Mucosa of gallbladder (tissue), 1 donor: ENCODE measurements at places on chromosomes 6 and 20.
A peak's percentile ranks its signal among the peaks of the same experiment; 100 is the strongest.

DNA sequence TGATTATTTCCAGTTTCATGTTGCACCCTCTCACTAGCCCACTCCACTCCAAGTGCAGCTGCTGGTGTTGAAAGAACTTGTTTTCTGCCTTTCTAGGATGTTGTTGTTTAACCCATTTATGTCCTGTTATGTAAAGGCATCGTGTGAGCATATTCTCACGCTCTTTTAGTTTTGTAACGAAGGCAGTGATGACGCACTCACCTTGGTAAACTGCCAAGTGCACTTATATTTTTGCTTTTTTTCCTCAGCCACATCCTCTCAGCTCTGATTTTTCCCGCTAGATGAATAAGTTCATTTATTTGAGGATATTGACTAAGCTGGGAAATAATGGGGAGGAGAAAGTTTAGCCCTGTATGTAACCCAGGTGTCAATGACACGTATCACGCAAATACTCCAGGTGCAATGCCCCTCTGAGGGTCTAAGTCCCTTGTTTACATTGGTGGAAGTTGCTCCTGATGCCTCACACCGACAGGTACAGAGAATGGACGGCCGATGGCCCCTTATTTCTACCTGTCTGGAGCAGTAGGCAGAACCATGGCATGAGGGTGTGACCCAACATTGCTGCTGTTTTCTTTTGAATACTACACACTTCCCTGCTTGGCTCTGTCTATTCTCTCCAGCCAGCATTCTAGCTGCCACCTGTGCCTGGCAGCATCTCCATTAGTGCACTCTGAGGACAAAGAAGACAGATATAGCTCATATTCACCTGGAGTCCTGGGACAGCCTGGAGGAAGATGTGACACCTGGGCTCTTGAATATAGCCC lies 132.7 kb upstream of the SLC24A3 start:
- DNase-seq, result no peak

DNA sequence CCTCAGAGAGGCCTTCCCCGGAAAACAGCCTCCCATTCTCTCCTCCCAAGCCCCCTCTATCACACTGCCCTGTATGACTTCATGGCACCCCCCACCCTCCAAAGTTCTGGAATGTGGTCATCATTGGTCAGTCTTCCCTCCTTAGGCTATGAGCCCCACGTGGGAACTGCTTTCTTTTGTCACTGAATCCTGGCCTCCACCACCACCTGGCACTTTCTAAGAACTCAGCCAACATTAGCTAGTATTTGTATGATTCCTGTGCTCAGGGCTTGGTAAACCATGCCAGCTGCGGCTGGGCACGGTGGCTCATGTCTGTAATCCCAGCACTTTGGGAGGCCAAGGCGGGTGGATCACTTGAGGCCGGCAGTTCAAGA lies 8.4 kb upstream of the E2F1 start:
- DNase-seq, result no peak

GRCh38 chr6:88641178-88641903 lies 322.1 kb downstream of the RNGTT start:
- DNase-seq, result no peak

DNA sequence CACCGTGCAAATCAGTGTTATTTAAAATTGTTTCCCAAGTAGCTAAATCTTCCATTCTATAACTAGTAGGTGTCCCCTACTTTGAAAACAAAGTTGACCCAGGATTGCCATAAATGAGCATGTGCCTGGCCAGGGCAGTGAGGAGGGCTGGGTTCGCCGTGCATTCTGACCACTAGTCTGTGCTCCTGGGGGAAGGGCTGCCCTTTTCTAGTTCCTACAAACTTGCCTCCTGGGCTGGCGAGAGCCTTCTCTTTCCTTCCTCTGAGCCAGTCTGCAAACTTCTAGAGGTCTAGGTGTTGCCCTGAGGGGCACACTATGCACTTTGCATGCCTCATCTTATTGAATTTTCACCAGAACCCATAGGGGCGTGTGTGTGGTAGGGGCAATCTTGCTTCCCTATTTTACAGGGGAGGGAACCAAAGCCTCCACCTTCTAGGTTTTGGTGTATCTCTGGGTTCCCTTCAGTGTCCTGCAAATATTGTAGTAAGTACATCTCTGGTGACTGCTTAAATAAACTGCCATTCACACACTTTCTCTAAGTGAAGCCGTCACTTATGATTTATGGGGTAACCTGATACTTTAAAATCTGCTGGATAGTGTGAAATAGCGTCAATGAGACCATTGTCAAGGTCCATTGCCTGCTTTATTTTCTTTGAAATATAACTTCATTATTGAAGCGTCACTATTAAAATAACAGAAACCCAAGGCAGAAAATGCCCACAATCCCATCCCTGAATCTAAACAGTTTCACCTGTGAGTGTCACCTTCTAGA lies 42.2 kb downstream of the CDH26 start:
- no peak for DNase-seq

DNA sequence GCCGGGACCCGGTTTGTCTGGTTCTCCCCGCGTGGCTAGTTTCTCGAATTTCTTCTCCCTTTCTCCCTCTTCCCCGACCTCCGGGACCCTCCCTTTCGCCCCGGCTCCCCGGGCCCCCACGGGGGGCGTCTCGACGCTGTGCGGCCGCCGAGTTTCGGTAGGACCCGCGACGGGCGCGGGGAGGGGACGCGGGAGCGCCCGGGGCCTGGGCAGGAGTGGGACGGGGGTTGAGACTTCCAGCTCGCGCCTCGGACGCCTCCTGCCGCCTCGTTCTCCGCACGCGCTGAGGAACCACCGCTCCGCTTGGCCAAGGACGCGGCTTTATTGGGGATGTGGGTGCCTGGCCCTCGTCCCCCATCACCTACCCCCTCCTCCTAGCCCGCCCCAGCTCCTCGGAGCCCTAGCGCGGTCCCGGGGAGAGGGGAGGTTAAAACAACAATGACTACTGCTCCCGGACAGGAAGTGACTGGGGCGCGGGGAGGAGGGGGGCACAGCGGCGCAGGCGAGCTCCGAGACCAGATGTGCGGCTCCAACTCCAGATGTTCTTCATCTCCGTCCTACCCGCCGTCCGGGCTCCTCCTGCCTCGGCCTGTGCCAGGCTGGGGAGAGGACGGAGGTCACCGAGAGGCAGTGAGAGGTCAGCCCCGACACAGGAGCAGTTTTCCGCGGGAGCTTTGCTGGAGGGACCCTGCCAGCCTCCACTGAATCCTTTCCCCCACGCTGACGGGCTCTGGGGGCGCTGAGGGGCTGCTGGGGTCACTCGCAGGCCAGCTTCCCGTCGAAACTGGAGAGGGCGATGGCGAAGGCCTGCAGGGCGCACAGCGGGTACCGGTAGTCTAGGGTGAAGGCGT lies 917 bp upstream of the TEAD3 start:
- peak; percentile 55 for DNase-seq

- DNase-seq, result no peak
Observed at GRCh38 chr20:38429301-38429700, 5.8 kb downstream of the SNHG17 start.

GRCh38 chr20:12956303-12956702 lies 52.5 kb upstream of the SPTLC3 start:
- no peak for DNase-seq

DNA sequence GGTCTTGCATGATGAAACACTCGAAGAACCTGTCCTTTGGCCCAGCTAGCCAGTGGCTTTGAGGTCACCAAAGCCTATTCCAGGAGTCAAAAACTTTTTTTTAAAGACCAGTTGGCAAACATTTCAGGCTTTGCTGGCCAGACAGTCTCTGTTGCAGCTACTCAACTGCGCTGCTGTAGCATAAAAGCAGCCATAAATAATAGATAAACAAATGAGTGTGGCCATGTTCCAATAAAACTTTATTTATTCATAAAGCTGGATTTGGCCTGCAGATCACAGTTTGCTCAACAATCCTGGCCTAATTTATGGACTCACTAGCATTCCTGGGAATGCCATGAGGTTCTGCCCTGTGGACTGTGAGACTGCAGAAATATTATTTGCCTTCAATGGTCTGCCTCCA lies 68.8 kb upstream of the LTV1 start:
- DNase-seq, result no peak

DNA sequence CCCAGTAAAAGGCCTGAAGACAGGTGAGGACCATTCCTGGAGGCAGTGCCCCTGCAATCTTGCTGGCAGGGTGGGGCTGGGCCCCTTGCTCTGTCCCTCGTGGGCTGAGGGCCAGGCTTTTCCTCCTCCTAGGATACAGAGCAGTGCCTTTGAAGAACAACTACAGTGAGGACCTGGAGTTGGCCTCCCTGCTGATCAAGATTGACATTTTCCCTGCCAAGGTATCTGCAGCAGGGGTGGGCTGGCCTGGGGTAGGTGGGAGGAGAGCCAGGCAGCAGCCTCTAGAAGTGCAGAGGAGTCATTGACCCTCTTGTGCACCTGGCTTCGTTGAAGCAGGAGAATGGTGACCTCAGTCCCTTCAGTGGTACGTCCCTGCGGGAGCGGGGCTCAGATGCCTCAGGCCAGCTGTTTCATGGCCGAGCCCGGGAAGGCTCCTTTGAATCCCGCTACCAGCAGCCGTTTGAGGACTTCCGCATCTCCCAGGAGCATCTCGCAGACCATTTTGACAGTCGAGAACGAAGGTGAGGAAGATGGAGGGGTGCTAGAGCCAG lies 36.5 kb downstream of the PLCG1 start:
- no peak for DNase-seq

DNA sequence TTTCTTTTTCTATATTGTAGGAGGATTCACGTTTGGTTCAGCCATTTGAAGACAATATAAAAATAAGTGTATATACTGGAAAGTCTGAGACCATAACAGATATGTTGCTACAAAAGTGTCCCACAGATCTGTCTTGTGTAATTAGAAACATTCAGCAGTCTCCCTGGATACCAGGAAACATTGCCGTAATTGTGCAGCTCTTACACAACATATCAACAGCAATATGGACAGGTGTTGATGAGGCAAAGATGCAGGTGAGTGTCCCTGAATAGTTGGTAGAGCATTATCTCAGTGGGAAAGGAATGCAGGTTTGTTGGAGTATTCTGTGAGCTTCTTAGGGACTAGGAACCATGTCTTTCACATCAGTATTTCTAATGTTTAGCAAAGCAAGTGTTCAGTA lies 18.3 kb upstream of the ADGRF4 start:
- no peak for DNase-seq

- DNase-seq, result no peak
Observed at GRCh38 chr6:161487694-161488093, 213.8 kb upstream of the AGPAT4 start.

DNA sequence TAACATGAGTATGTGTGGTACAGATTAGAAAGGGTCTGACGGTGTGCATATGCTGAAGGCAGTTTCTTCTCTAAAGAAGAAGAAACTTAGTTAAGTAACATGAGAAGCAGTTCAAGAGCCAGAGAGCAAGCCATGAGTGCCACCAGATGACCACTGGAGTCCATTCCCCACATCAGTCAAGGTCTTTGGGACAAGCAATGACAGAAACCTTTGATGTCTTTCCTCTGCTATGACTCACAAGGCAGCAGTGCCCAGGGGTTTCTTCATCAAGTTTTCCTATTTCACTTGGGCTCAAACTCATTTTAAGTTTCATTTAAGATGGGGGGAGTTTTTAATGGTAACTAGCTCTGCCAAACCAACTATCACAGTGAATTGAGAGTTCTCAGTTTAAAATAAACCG lies 303.8 kb upstream of the TBX18 start:
- DNase-seq, result no peak

DNA sequence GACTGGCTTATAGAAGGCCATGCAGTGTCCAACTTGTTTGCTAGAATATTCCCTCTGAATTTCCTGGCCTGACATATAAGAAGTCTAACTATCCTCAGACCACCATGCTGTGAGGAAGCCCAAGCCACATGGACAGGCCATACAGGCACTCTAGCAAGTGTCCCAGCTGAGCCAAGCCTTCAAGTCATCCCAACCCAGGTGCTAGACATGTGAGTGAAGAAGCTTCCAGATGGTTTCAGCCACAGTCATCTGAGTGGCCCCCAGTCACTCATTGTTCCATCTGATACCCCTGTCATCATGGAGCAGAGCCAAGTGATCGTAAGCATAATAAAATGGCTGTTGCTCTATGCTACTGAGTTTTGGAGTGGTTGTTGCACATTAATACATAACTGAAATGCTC lies 46.0 kb upstream of the INSM1 start:
- DNase-seq, result no peak

GRCh38 chr6:138031850-138032249 lies 75.4 kb downstream of the PERP start:
- DNase-seq, result no peak

- no peak for DNase-seq
Observed at GRCh38 chr20:64093013-64093503, 8.9 kb upstream of the LKAAEAR1 start.

DNA sequence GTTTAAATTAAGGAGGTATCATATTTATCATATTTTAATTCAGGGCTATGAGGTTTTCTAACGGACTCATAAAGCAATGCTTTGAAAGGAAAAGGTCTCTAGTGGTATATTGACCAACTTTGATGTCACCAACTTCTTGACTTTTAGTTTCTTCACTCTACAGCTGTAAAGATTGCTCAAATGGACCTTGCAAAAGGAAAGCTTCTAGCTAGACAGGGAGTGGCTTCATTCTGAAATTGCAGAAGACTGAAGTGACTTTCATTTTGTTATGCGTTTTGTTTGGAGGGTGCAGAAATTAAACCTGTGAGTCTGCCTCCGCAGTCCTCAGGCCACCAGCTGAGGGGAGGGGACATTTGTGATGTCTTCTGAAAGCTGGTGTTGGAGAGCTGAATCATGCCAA lies 95.7 kb downstream of the SLC24A3 start:
- DNase-seq, result no peak

DNA sequence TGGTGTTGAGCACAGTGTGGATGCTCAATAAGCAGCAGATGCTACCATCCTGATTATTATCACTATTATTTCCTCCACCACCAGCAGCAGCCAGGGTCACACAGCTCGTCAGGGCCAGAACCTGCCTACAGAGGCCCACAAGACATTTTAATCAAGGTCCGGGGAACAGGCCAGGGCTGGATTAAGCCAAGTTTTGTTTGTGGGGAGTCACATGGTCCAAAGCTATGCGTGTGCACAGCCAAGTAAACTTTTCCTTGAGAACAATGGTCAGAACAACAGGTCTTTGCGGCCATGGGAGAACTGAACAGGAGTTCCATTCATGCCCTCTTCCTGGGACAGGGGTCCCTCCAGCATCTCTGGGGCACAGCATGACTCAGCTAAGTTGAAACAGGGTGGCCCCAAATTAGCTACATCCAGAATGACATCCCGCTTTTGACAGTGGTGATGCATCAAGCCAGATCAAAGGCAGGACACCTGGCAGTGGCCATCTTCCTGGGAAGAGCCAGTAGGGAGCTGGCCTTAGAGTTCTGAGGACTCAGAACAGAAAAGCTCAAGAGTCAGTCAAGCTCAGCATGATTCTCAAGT lies 11.7 kb downstream of the SNTA1 start:
- DNase-seq, result no peak

- no peak for DNase-seq
Observed at GRCh38 chr20:58017970-58018530, 210.4 kb downstream of the ANKRD60 start.

DNA sequence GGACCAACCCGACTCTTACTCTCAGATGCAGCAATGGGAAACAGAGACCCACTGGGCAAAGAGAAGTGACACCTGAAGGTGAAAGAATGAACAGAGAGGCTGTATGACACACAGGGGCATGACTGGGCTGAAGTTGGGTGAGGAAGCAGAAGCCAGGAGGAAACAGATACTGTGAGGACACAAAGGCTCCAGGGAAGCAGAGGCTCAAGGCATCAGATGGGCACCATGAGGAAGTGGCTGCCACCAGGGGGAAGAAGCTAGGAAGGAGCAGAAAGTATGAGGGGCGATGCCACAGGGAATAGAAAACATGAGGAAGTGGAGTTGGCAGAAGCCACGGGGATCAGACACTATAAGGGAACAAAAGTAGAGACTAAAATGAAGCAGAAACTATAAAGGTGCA lies 30.9 kb upstream of the OCSTAMP start:
- no peak for DNase-seq
